CD4-positive, alpha-beta T cell treated with Interleukin-15 for 4 hours (primary cell): ENCODE measurements at places on chromosomes 5 and 9.

DNA sequence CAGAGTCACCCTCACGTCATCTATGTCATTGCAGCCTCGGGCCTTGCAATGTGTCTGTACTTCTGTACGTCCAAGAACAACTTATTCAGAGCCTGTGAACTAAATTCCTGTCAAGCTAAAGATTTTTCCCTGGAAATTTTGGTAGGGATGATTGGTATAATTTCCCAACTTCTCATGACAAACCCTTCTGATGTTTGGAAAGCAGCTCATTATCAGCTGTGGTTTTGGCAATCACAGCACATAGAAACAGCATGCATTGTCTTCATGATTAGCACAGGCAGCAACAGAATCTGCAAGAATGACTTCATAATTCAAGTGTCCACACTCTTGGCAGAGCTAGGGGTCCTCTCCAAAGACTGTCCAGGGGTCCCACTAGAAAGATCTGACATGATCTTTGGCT lies 49.5 kb downstream of the APBA1 start:
- DNase-seq, result no peak

GRCh38 chr5:32057187-32058096 lies 116.7 kb downstream of the GOLPH3 start:
- no peak for DNase-seq

DNA sequence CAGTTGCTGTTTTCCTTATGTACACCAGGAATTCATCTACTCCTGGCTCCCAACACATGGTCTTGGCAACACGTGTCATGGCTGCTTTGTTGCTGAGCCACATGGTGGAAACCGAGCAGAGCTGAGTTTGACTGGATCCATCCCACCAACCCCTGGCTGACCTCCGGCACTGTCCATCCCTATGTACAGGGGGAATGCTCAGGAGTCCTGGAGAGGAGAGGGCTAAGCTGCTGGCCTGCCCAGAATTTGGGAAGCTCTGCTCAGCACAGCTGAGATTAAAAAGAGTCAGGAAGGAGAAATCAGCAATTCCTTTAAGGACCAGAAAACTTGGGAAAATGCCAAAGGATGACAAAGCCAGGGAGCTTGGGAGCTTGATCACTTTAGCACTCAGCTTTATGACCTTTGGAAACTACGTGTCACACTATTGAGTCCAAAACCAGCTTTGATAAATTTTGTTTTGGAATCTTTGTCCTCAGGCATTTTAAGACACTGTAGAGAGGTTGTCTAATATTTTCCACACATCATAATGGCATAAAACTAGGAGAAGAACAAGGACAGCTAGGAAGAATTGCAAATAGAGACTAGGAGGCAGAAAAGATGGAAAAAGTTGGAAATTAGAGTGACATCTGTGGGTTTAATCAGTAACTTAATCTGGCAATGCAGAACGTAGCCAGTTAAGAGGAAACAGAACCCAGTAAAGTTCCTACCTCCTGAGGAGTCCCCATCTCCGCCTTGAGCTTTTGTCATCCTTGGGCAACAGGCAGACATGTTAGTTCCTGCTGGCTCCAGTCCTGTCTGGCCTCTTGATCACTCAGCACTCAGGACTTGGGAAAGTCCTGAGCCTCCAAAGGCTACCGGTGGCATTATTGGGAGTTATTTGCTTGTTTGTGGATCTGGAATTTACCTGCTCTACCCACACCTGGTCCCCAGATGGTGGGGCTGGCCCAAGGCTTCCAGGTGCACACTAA lies 62.5 kb upstream of the PLPP1 start:
- no peak for DNase-seq

DNA sequence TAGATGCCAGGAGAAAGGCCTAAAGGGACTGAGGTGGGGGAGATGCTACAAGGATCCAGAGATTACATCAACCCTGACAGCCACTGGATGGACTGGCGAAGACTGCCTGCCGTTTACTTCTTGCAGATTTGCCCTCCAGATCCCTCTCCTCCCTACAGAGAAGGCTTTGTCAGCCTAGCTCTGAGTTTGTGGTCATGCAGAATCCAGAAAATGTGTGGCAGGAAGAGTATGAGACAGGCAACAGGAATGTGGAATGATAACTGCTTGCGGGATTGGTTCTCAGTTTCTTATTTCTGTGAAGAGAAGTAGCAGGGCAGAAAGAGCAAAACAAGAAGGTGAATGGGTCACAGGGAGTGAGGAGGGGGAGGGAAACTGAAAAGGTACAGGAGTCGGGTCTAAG lies 129.6 kb downstream of the TLE1 start:
- no peak for DNase-seq

DNA sequence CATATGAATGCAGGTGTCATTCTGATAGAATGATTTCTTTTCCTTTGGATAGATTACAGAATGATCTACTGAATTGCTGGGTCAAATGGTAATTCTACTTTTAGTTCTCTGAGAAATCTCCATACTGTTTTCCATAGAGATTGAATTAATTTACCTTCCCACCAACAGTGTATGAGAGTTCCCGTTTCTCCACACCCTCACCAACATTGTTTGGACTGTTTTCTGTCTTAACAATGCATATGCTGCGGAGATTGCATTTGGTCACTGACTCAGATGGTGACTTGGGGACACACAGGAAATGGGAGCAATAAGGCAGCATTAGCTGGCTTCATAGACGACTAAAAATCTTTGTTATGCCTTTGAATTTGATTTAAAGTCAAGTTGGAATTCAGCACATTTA lies 95.9 kb downstream of the CDH6 start:
- DNase-seq, result no peak
